ENCODE measurements at places on chromosomes 12 and 14.

DNA sequence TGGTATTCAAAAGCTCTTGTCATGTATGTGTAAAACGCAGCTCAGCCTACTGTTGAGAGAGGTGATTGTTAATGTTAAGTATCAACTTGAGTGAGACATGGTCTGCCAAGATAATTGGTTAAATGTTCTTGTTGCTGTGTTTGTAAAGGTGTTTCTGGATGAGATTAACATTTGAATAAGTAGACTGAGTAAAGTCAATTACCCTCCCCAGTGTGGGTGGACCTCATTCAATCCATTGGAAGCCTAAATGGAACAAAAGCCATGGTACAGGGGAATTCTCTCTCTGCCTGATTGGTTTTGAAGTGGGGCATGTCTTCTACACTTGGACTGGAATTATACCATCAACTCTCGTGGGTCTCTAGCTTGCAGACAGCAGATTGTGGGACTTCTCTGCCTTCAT is 63.8 kb upstream of the RERGL start:
- DNase-seq: no peak

GRCh38 chr14:102544747-102545460 is 35.3 kb upstream of the ANKRD9 start:
- DNase-seq: no peak

- no peak for DNase-seq
These were observed 119.6 kb downstream of the PLXNC1 start for GRCh38 chr12:94267921-94268471.

GRCh38 chr14:34030864-34031263 is 80.0 kb upstream of the EGLN3 start:
- DNase-seq: no peak

- no peak for DNase-seq
These were observed 26.3 kb downstream of the SLC15A4 start for GRCh38 chr12:128797119-128798118.

DNA sequence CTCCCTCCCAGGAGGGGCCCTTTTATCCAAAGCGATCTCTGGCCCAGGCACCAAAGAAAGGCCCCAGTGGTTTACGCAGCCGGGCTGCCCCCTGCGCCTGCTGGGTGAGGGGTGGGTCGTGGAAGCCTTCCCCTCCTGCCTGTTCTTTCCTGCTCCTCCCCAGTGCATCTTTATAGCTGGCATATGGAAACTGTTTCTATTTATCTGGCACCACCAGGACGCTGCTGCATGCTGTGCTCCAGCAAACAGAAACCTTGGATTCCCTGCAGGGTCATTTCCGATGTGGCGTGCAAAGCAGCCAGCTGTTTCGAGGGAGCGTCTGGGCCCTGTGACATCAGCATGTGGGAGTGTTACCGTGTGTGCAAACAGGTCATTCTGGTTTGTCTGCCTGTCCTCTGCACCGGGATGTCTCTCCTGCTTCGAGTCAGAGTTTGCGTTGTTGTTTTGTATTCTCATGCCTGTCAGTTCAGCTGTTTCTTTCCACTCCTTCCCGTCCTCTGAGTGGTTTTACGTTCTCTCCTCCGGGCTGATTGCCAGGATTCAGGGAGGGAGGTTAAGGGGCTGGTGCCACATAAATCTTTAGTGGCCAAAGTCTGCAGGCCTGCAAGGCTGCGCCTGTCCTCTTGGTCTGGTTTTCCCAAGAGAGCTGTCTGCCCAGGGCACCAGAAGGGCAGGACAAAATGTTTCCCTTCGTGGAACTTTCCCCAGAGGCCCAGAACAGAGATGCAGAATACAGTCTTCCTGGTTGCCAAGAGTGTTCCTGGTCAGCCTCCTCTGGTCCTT is 24.6 kb downstream of the TPCN1 start:
- no peak for DNase-seq

- no peak for DNase-seq
These were observed 309.0 kb downstream of the VRK1 start for GRCh38 chr14:97106166-97106565.

DNA sequence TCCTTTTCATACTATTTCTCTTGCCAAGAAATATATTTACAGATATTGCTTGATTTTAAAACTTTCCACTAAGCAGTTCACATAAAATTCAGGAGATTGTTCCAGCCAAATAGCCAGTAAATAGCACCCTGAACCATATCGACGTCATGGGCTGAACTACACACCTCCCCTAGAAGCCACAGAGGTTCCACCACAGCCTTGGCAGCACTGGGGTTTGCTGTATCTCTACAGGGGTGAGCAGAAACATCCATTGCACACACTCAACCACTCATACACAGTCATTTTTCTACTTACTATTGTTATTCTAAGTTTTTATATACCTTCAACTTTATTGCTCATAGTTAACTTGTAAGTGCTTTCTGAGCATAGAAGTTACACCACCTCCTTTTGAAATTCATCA is 8.1 kb upstream of the EIF2S3B start:
- DNase-seq: no peak

- no peak for DNase-seq
These were observed 477.1 kb upstream of the CCDC196 start for GRCh38 chr14:66009089-66009488.

GRCh38 chr12:28413460-28414109 is 223.3 kb downstream of the CCDC91 start:
- DNase-seq: no peak

GRCh38 chr12:82740129-82741000 is 53.7 kb downstream of the TMTC2 start:
- DNase-seq: no peak

Measured in activated CD4-positive, CD25-positive, alpha-beta regulatory T cell treated with anti-CD3 and anti-CD28 coated beads, Interleukin-2, amount 50 U/mL, for 72 hours (primary cell).